ENCODE measurements at places on chromosomes 16 and 17.

DNA sequence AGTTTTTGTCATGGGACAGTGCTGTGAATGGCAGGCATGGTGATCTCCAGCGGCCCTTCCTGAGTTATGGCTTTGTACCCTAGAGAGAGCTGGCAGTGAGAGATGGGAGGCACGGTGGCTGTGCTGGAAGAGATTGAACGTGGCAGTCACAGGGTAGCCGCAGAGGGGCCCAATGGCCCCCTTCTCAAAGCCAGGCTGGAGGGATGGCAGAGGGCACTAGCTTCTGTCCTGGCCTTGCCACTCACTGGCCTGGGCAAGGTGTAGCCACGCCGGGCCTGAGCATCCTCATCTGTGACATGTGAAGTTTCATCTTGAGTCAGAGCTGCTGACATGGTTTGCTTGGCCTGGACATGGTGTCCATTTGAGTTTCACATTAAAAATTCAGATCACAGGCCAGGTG, 3.9 kb upstream of the ATP2A1 start:
- no peak for DNase-seq

DNA sequence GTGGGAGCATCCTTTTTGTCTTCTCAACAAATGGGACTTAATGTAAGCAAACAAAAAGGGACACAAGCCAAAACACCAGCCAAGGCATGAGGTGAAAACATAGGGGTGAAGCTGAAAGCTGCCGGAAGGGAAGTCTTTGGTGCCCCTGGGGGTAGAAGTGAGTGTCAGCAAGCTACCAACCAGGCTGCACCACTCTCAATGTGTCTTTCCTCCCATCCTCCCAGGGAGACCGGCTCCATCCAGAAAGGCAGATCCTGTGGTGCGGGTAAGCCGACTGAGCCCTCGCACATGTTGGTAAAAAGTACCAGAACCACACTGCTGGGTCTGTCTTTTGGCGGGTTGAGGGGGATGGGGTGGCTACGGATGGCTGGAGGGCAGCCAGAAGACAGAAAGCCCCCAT, 52.0 kb upstream of the SREBF1 start:
- no peak for DNase-seq

GRCh38 chr16:78479723-78480122, 380.3 kb downstream of the WWOX start:
- DNase-seq = no peak

DNA sequence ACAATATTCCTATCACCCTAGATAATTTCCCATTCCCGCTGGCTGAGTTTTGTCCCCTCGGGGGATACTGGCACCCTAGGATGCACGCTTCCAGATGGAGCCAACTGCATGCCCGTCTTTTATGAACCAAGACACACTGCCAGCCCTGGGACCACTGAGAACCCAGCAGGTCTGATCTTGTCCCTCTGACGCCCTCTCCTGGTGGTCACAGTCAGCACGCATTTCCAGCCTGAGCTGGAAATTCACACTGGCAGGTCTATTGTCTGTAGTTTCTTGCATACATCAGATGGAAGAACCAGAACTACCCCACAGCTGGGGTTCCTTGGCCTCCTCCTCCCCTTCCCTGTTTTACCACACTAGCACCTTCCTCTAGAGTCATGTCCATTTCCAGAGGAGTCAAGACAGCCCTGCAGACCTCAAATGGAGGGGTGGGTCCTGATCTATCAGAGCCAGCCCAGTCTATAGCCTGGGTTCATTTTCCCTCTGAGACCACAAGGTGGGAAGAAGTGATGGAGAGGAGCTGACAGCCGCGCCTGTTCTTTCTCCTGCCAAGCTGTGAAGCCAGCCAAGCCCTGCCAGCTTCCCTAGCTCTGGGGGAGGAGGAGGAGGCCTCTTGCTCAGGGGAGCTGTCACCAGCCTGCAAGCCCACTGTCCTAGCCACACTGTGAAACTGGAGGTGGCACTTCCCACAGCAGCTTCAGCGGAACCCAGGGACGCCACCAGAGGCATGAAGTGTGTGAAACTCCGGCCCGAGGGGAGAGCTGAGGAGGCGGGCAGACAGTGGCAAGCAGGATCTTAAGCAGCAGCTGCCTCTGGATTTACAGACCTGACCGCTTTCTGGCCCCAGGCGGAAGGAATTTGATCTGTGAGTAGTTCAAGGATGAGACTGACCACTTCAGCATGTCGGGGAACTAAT, 29.3 kb downstream of the MXRA7 start:
- no peak for DNase-seq

DNA sequence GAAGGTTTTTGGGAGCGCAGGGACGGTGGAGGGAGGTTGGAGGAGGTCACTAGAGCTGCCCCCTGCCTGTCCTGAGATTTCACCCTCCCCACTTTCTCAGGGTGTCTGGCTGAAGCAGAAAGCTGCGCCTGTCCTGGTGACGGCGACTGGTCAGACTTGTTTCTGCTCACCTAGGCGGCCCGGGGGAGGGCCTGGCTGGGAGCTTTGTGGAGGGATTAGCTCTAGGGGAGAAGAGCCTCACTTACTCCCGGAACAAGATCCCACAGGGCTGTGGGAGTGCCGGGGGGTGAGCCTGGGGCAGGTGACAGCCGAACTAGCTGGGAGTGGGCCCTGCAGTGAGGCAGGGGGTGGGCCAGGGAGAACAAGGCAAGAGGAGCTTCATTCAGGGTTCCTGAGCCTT, 11.5 kb downstream of the NHERF1 start:
- DNase-seq = no peak

DNA sequence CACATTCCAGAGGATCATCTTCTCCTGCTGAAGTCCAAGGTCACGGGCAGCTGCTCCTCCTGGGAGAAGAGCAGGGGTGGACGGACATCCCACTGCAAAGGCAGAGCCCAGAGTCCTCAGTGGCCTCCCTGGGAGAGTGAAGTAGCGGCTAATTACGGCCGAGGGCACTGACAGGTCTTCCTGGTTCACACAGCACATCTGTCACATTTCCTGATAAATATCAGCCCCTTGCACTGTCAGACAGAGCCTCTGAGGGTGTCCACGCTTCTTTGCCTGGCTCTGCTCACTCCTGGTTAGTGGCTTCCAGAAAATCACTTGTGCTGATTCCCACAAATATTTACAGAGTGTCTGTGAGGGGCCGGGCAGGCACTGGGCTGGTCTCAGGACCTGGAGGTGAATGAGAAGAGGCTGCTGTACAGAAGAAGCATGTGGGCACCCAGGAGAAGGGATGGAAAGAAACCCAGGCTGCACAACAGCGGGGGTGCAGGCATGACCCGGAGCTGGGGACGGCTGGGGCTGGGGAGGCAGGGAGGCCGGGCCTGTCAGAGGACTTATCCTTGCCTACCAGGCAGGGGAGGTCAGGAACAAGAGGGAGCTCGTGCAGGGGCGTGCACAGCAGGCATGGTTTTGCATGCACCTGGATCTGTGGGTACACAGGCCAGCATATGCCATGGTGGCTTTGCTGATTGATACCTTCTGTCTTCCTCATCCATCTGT, 258.2 kb upstream of the TNRC6C start:
- DNase-seq = no peak

DNA sequence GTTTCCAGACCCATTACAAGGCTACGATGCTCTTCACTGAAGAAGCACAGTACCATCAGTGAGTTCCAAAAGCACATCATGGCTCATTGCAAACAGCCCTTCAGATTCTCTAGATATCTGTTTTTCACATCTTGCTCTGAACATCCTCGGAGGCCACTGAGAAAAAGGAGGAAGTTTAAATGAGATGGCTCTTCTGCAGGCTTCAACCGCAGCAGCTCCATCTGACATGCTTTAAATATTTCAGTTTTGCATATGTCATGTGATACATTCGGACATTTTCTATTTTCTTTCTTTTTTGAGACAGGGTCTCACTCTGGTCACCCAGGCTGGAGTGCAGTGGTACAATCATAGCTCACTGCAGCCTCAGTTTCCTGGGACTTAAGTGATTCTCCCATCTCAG, 396.8 kb downstream of the NPIPA8 start:
- no peak for DNase-seq

GRCh38 chr17:44409309-44410028, 20.0 kb upstream of the ITGA2B start:
- DNase-seq = no peak

All from NCI-H1048 (cell line).